GM12878 (cell line): ENCODE measurements at places on chromosomes 1 and 21. TPM values are rescaled to one million over a fixed set of nuclear protein-coding genes. Genes with fewer than 3 reads are reported as not detected.

The PODN gene
- 0.10 and 0.11 TPM in 2 replicates for total RNA-seq

The DENND1B gene
- 8.4 and 9.4 TPM in 2 replicates for total RNA-seq

The SLAMF9 gene
- total RNA-seq: not detected in 2 replicates

DNA sequence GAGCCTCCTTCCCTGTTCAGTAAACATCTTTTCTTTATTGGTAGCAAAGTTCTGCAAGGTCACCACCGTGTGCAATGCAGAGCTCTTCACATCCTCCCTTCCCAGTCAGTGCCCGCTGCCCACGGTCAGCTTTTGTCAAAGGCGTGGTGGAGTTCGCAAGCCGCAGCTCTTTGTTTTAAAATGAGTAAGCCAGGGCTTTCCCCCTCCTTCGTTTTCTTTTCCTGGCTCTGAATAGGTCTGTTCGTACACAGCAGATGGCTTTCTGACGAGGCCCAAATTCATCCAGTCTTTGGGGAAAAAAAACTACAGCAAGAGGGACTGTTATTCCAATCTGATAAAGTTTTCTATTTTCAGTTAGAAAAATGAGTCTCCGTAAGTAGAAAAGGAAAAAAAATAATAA is 153.2 kb downstream of the LRIG2 start:
- peaks cover 6% of the 10 kb centered on the region; the same call in 1 of the 2 replicates for H3K4me1 ChIP-seq
- DNase-seq: peak; percentile 27
- no peaks in the 10 kb centered on the region for H3K27me3 ChIP-seq
- no peak overlapping the region for H3K27ac ChIP-seq

- H3K36me3 ChIP-seq: no peaks in the 10 kb centered on the region
- H3K4me1 ChIP-seq: no peaks in the 10 kb centered on the region
- H3K27ac ChIP-seq: no peak overlapping the region
- H3K27me3 ChIP-seq: no peaks in the 10 kb centered on the region; the same call in 1 of the 2 replicates
- H3K4me3 ChIP-seq: no peak overlapping the region
These were observed 21.5 kb upstream of the OPRD1 start for GRCh38 chr1:28790377-28791035.

GRCh38 chr1:68141071-68142021 is 90.9 kb upstream of the DIRAS3 start:
- H3K4me1 ChIP-seq: no peaks in the 10 kb centered on the region
- no peaks in the 10 kb centered on the region for H3K36me3 ChIP-seq
- H3K27me3 ChIP-seq: no peaks in the 10 kb centered on the region; the same call in 1 of the 2 replicates
- H3K27ac ChIP-seq: no peak overlapping the region
- no peak overlapping the region for H3K4me3 ChIP-seq
- DNase-seq: no peak

DNA sequence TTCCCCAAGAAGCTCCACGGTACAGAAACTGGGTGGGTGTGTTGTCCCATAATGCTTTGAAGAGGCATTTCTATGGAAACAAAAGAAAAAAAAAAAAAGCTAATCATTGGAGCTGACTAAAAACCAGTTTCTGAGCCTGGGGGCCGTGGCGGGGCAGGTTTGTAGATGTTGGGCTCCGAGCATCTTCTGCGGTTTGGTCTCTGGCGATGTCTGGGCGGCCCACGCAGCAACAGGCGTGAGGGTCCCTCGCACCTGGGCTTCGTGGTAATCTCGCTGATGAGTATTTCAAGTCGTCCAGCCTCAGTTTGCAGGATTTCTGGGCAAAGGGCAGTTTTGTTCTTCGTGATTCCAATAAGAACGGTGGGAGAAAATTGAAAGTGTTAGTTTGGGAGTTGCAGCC is 6.8 kb downstream of the TP73 start:
- no peak overlapping the region for H3K4me3 ChIP-seq
- DNase-seq: no peak
- no peaks in the 10 kb centered on the region for H3K27me3 ChIP-seq
- no peaks in the 10 kb centered on the region for H3K36me3 ChIP-seq

DNA sequence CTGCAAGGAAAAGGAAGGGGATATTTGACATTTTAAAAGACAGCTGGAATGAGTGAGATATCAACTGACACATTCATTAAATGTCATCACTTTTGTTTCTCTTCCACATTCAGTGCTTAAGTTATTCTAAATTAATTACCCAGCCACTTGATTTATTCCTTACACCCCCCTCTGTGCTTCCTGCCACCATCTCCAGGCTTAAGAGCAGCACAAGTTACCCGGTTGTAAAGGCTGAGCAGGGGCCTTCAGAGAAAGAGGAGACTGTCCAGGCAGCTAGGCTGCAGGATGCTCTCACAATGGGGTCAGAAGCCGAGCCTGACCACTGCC is 71.4 kb downstream of the SYT6 start:
- no peak overlapping the region for H3K27ac ChIP-seq
- no peak for DNase-seq
- H3K27me3 ChIP-seq: no peaks in the 10 kb centered on the region
- no peaks in the 10 kb centered on the region for H3K4me1 ChIP-seq
- no peaks in the 10 kb centered on the region for H3K36me3 ChIP-seq

DNA sequence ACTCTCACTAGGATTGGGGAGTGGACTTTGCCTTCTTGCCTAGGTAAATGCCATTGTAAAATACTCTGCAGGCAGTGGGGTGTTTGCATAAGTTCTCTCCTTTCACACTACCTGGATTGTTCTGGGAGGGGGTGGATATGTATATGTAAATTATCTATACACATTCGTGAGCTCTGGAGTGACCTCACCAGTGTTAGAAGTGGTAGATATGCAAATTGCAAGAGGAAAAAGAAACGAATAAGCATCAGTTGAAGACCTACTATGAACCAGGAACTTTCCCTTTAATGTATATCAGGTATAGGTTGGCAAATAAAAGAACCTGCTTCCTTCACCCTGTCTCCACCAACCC is 1.5 kb upstream of the ARHGEF11 start:
- H3K36me3 ChIP-seq: no peaks in the 10 kb centered on the region
- no peak overlapping the region for H3K27ac ChIP-seq
- H3K4me3 ChIP-seq: no peak overlapping the region
- no peaks in the 10 kb centered on the region for H3K4me1 ChIP-seq
- DNase-seq: no peak
- no peaks in the 10 kb centered on the region for H3K27me3 ChIP-seq

GRCh38 chr1:4171480-4172450 is 271.7 kb upstream of the C1orf174 start:
- no peak for DNase-seq
- H3K4me1 ChIP-seq: no peaks in the 10 kb centered on the region
- no peaks in the 10 kb centered on the region for H3K36me3 ChIP-seq
- no peak overlapping the region for H3K27ac ChIP-seq

GRCh38 chr1:216723274-216723780 is at the start of gene ESRRG:
ESRRG (minus strand) TSS chr1:216723429; CDS start chr1:216723299, 130 bp downstream.
- no peak for DNase-seq
- no peak within 1 kb of the TSS for H3K27ac ChIP-seq
- H3K4me1 ChIP-seq: no peaks in the 10 kb centered on the region
- H3K4me3 ChIP-seq: no peak within 1 kb of the TSS
